ENCODE measurements at places on chromosomes 4 and X.
A peak's percentile ranks its signal among the peaks of the same experiment; 100 is the strongest.

DNA sequence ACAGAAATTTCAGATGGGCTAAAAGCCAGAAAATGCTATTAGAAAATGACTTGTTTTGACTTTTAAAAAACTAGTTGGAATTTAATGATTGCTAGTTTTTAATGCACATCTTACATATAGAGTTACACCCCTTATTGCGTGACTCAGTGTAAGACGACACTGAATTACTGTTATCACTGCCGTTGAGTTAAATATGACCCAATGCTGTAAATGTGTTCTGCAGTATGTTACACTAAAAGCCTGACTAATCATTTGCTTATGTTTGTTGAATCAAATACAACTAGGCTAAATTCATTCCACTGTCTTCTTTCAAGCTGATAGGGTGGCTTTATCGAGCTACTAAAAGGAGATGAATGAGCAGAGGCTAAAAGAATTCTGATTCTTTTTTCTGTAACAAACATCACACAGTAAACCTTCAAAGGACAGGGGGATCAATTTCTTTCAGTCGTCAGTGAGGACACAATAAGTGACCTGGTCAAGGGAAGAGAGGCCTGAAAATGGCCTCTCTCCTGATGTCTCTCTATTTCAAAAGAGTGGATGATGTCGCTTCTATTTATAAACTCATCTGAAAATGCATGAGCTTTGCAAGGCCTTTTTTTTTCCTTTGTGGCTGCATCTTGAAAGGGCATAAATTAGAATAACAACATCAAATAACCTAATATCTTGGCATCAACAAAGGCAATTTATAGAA lies 142.2 kb upstream of the KCNIP4 start:
- no peak for DNase-seq

GRCh38 chr4:82638479-82638878 lies 76.7 kb upstream of the TMEM150C start:
- no peak for DNase-seq

DNA sequence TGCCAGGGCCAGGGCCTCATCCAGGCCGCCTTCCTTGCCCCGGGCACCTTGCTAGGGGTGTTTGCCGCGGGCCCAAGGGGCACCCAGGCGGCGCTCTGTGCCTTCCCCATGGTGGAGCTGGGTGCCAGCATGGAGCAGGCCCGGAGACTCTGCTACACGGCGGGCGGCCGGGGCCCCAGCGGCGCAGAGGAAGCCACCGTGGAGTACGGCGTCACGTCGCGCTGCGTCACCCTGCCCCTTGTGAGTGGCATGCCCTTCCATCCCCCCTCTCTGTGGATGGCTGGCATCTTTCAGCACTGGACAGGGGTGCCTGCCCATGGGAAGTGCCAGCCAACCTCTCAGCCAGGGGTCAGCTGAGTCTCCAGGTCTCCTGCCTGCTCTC lies 3.6 kb downstream of the PLXNB3 start:
- no peak for DNase-seq

DNA sequence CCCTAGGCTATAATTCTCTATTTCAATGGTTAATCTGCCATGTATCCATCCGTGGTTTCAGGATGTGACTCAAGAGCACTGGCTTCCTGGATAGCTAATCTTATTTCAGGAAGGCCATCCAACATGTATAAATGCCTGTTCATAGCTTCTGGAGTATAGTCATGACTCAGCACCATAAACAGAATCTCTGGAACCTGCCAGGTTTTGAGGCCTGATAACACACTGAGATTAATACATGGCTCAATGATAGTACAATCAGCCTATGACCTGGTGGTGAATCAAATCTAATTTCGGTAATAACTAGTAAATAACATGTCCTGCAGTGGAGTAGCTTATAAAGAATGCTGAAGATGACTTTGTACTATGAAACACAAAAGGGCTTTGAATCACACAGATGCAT lies 5.7 kb upstream of the IL13RA2 start:
- DNase-seq, result no peak

GRCh38 chr4:109444182-109444844 lies 10.7 kb downstream of the SEC24B start:
- DNase-seq, result no peak

- no peak for DNase-seq
These were observed 2.9 kb upstream of the MSL3 start for GRCh38 chrX:11754958-11755645.

GRCh38 chr4:30714408-30715031 lies 5.6 kb upstream of the PCDH7 start:
- peak; percentile 53 for DNase-seq

GRCh38 chr4:40065010-40065409 lies 8.4 kb downstream of the N4BP2 start:
- DNase-seq, result no peak

GRCh38 chr4:151658959-151659600 lies 101.7 kb downstream of the GATB start:
- no peak for DNase-seq

DNA sequence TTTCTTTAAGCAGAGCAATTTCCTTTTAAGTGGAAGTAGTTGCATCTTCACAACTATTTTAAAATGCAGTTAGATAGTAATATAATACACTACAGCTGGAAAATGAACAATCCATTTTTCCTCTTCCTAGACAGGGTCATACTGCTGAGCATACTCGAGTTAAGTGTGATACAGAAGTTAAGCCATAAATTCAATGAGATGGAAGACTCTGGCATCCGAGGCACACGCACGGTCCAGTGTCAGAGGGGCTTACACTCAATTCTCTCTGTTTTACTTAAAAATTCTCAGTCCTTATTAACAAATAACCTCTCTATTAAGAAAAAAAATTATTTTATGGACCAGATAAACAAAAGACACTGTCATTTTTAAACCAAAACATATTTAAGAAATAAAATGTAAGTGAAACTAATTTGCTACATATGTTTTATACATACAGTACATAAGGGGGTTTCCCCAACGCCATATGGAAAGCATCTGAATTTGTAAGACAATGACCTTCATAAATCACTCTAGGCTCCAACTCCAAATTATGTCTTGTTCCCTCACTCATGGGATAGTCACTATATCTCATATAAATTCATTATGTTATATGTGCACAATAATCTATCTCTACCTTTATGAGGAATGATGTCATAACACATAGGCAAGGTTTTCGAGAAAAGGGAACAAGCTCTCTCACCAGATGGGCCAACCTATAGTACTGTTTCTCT lies 315.3 kb downstream of the PAPSS1 start:
- no peak for DNase-seq

DNA sequence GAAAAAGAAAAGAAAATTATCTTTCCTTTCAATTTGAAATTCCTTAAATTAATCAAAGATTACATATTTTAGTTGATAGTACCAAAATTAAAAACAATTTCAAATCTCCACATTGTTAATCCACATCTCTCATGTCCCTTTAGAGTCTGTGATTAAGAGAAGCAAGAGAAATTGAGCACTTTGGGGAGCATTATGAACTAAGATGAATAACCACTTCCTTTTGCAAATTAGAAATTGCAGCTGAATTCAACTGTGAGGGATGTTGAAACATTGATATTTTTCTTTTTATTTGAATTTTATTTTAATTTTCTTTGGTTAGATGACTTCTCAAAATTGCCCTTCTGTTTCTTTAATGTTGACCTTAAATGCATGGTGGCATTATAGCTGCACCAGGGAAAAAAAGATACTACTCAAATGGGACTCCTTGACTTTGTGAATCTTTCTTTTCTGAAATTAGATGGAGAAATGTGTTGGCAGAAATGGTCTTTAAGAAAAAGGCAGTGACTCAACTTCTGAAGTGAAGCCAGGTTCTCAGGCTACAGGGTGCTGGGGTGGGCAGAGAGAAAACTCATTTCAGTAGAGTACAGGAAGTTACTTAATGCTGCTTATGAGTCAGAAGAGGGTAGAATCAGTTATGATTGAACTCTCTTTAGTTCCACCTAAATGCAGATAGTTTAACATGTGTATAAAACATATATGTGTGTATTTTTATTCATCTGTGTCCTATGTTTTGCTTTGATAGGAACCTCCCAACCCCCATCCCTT lies 92.0 kb upstream of the TNIP3 start:
- DNase-seq, result no peak

- no peak for DNase-seq
These were observed 24.1 kb upstream of the PBDC1 start for GRCh38 chrX:76148753-76149152.

DNA sequence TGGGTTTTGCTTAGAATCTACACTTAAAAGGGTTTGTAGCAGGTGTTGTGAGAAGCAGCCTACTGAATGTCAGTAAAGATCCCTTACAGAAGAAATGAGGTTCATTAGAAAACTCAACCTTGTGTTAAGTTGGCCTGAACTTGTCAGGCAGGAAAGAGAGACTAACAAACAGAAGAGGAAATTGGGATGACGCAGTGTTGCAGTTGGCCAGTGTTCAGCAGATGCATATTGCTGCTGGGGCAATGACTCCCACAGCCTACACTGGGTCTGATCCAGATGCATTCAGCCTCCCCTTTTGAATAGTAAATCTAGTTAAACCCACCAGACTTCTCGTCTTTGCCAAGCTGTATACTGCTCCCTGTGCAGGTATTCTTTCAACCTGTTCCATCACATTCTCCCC lies 409.4 kb downstream of the UBE2NL start:
- DNase-seq, result no peak

DNA sequence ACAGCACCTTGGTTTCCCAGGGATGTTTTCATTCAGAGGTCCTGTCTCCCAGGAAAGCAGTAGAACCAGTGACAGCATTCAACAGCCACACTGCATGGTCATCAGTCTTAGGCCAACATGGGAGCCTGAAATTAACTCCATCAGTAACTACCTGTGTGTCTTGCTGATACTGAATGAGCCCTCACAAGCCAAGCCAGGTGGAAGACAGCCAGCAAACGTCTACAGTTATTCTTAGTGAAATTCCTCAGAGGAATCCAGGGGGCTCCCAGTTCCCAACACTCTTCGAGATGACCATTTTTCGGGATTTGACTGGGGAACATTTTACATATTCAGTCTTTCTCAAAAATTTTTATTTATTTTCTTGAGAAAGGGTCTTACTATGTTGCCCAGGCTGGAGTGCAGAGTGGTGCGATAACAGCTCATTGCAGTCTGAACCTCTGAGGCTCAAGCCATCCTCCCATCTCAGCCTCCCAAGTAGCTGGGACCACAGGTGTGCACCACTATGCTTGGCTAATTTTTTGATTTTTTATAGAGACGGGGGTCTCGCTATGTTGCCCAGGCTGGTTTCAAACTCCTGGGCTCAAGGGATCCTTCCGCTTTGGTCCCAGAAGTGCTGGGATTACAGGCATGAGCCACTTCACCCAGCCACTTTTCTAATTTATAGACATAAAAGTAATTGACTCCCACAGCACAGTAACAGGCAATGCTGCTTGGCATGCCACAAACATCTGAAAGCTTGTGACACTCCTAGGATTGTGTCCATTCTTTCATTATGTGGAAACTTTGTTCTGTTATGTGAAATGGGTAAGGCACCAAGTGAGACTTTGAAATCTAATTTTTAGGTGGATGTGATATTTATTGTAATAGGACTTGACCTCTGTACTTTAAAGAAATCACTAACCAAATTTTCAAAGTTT lies 116.9 kb downstream of the SOWAHB start:
- DNase-seq, result no peak

DNA sequence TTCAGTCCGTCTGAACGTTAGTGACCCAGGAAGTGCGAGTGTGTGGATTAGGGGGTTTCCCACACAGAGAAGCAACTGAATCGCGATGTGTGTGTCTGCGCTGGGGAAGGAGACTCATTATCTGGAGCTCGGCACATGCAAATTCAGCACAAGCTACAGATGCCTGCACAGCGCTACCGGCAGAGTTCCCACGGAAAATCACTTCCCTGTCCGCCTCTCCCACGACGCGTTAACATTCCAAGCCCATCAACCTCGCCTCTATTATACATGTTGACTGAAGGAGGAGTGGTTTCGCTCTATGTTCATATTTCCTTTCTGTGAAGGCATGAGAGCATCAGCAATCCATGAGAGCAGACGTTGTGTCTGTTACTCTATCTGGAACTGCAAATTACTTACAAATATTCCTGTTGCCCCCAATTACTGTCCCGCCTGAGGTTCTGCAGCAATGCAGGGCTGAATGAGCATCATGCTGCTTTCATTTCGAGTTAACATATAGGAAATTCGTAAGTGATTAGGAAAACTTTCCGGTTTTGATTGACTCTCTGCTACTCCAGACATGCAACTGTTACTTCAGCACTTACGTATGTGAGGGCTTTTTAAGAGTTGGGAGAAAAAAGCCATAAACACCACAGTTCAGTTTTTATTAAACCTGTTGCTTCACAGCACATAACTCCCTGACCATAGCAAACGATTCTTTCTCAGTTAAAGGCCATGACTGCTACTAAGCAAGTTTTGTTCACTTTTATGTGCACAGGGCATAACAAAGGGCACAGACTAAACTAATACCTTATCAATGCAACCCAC lies 15.0 kb upstream of the MTNR1A start:
- no peak for DNase-seq

GRCh38 chrX:39491548-39492297 lies 606.0 kb downstream of the BCOR start:
- DNase-seq, result no peak

GRCh38 chrX:23736030-23736429 lies 7.0 kb downstream of the ACOT9 start:
- no peak for DNase-seq

GRCh38 chr4:183140911-183141320 lies 41.9 kb downstream of the WWC2 start:
- DNase-seq, result no peak

DNA sequence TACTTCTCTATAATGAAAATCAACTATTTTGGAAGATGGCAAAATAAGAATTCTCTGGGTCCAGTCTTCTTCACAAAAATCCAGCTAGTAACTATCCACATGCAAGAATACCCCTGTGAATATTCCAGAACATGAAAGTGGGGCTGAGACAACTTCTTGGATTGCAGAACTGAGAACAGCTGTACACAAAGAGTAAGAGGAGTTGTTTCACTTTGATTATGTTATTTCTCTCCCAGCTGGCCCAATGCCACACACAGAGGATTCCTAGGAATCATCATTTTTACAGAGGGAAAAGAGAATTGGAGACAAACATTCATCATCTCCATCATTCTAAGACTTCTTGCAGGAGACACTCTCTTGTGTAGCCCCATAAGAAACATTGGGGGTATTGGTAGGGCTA lies 782.2 kb upstream of the LCORL start:
- DNase-seq, result no peak

GRCh38 chr4:77801260-77801608 lies 17.9 kb downstream of the CNOT6L start:
- DNase-seq, result no peak

GRCh38 chr4:152045807-152046571 lies 285.2 kb upstream of the GATB start:
- peak; percentile 91 for DNase-seq

DNA sequence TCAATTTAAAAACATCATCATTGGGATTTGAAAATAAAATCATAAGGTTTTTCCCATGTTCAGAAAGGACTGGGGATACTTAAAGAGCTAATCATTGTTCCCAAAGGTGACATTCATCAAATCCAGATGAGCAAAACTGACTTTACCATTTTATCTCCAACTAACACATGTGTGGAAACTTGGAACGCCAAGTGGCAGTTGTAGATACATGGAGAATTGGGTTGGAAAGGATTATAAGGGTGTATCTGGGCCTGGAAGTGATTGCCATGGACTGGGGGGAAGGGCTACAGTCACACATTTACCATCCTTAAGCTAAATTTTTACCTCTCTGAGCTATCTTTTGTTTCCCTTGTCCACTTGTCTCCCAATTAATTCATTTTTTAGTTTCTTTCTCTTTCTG lies 203.4 kb downstream of the SLC39A8 start:
- DNase-seq, result no peak

GRCh38 chrX:69503228-69503781 lies 821 bp upstream of the NALF2 start:
- DNase-seq, result no peak
